ENCODE measurements at places on chromosomes 16 and 17. TPM values are rescaled to one million over a fixed set of nuclear protein-coding genes. Genes with fewer than 3 reads are reported as not detected.

Gene MYLK3
- total RNA-seq, result not detected

Gene PRRT2
- total RNA-seq, result 4.0 TPM

Gene AXIN2
- 2.3 TPM for total RNA-seq

Gene SCPEP1
- 36.0 TPM for total RNA-seq

Gene CA7
- 0.65 TPM for total RNA-seq

Gene KLHDC4
- total RNA-seq, result 19.6 TPM

Gene TEX19
- total RNA-seq, result not detected

Gene KRTAP3-1
- not detected for total RNA-seq

GRCh38 chr16:30406795-30407101, 658 bp upstream of the ZNF771 start:
- DNase-seq, result no peak

- DNase-seq, result no peak
These were observed 74.7 kb upstream of the CA10 start for GRCh38 chr17:52233176-52233575.

DNA sequence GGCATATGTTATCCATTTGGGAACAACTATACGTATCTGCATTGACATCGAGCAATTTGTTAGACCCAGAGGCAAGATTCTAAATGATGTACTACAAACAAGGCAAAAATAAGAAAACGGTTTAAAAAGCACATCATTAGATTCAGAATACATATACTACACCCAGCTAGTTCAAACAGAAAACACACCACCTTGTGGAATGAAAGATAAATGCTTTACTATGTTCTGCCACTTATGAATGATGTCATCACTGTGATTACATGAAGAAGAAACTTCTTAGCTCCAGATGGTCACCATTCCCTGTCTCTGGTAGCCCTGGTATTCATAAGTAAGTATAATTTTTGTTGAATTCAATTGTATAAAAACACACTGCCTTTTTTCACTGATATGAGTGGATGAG, 7.8 kb downstream of the NACA2 start:
- peak; percentile 79 for DNase-seq

DNA sequence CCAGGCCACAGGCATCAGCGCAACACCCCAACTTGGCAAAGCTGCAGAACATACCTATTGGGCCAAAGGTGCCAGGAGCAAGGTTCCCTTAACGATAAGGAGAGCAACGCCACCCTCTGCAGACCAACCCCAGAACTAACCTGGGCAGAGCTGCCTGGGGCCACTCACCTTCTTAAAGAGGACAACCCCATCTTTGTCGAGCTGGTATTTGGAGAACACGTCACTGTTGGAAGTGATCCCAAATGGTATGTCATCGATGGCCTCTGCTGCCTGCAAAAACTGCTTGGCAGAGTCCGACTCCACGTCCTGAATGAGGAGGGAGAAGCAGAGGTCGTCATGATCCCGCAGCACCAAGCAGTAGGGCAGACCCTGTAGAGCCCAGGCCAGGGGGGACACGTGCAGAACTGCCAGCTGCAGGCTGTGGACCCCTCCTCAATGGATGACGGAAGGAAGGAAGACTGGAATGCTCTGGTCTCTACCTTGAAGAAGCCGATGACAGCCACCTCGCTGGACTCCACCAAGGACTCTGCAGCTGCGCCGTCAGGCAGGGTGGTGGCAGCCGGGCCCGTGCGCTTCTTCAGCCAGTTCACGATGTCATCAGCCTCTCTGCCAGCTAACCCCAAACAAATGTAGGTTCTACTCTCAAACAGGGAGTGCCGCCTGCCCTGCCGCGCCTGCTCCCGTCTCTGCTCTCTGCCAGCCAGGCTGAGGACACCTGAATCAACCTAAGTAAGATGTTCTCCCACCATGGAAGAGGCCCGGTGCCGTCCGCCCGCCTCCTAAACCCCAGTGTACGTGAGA, 5.2 kb downstream of the P4HB start:
- DNase-seq, result peak; percentile 71

DNA sequence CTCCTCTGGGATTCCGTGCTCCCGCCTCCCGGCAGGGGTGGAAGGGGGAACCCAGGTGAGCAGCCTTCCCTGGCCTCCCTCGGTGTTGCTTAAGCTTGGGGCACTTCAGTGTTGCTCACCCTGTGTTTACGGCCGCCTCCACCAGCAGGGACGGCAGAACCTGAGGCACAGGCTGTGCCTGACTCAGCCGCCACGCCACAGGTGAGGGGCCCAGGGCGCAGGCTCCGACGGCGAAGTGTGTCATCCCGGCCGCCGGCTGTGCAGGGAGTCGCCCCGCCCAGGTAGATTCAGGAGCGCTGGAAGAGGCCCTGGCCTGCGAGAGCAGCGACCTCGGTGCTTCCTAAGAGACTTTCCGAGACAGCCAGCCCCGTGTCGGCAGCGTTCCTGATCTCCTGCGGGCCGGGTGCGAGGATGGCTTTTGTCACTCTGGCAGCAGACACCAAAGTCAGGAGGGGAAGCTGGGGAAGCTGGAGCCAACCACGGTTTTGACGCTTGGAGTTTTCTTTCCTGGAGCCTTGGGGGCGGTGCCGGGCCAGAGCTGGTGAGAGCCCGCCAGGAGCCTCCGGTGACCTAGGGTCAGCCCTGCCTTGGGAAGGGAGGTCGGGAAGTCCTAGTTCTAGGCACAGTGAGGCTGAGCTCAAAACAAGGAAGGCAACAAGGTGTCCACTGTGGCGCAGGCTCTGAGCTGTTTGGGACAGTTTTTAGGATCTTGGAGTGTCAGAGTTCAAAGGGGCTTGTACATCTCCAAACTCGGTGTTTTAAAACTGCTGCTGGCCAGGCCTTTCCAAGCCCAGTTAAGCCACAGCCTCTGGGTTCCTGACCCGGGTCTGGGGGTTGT, 2.1 kb downstream of the GSE1 start:
- DNase-seq, result no peak

DNA sequence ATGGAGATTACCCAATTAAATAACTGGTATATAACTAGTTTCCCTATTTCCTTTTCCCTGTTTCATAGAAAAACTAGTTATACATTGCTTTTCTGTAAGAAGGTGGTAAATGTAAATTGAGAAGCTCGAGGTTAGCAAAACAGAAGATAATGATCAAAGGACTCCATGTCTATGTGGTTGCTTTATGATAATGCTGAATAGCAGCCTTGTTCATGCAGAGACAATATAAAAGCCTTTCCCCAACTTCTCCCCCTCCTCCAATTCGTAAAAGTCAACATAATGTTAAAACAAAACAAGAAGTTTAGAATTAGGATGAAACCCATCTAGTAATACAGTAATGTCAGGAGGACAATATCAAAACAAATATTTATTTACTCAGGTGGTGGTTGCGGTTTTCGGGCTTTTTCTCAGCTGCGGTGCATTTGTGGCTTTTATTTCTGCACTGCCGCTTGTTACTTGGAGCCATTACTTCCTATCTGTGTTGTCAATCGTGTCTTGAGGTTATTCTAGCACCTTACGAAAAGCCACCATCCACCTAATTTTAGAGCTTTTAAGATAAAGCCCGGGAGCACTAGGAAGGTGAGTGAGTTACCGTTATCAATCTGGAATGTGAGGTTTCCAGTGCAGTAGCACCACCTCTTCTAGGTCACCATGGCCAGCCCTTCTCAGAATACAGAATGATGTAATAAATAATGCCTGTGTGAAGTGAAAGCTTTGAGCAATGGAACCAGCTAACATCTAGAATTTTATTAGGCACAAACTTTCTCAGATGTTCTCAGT, 297.5 kb downstream of the CDH13 start:
- DNase-seq, result no peak

DNA sequence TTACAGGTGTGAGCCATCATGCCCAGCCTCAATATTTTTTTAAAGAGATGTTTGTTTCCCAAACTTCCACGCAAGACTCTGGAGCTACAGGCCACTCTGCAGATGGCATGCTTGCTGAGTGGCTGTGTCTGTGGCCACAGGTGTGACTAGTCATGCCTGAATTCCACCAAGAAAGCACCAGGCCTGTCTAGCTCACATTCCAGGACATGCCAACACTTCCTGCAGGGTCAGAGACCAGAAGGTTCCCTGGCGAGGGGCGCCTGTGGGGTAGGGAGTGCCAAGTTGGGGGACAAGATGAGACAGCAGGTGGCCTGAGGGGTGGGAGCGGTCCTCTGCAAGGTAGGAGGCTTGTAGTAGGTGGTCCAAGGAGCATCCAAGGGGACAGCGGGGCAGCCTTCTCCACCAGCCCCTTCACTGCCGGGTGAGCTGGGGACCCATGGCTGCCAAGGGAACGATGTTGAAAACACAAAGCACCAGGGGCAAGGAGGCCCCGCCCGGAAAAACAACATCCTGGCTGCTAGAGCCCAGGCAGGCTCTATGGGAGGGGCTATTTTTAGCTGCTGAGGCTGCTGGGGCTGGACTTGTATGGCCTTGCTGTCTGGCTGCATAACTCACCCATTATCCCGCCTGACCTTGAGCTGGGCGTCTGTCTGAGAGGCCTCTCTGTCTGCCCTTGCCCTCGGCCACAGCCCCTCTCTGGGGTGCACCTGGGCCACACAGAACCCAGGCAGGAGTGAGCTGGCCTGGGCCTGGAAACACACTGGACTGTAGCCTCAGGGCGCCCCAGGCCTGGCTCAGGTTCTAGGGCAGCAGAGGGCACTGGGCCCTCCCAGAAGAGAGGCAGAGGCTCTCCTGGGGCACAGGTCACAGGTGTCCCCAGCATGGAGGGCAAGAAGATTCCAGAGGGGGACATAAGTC, 5.7 kb downstream of the TRIM47 start:
- peak; percentile 93 for DNase-seq

GRCh38 chr17:80220054-80220735, at the start of the genes SGSH and SLC26A11:
SGSH (minus strand) TSS chr17:80220333; CDS start chr17:80220313, 20 bp downstream.
SLC26A11 (plus strand) TSS chr17:80220427; CDS start chr17:80221561, 1,134 bp downstream.
- DNase-seq, result peak; percentile 90

GRCh38 chr17:16046966-16047365, 47.3 kb downstream of the TTC19 start:
- no peak for DNase-seq

- no peak for DNase-seq
These were observed 195.9 kb upstream of the CHMP6 start for GRCh38 chr17:80795754-80796153.

DNA sequence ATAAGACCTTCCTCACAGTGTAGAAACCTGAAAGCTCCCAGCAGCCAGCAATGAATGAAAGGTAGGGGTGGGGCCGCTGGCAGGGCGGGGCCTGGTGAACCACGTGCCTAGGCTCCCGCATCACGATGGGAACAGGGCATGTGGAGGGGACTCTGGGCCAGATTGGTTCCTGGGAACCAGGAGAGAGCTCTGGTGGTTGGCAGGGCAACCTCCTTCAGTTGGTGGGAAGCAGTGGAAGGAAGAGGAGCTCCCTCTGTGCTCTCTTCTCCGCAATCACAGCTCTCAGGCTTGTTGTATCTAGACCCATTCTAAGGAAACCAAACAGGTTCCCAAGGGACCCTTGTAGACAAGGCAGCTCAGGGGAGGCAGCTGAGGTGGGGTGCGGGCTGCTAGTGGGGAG, 10.5 kb downstream of the GGA2 start:
- no peak for DNase-seq

DNA sequence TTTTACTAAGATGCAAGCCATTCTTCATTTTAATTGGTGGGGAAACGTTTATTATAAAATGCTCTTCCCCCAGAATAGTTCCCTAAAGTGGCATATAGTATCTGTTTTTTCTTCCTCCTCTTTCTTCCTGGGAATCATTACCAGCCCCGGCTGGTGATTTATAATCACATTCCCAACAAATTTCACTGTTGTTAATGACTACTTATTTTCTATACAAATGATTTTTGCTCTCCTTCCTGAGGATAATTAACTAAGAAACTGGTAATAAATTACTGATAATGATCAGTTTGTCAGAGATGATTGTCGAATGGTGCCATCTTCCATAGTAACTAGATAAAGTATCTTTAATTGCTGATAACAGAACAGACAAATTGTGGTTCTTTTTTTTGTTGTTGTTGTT, 785.5 kb upstream of the RBFOX1 start:
- no peak for DNase-seq

DNA sequence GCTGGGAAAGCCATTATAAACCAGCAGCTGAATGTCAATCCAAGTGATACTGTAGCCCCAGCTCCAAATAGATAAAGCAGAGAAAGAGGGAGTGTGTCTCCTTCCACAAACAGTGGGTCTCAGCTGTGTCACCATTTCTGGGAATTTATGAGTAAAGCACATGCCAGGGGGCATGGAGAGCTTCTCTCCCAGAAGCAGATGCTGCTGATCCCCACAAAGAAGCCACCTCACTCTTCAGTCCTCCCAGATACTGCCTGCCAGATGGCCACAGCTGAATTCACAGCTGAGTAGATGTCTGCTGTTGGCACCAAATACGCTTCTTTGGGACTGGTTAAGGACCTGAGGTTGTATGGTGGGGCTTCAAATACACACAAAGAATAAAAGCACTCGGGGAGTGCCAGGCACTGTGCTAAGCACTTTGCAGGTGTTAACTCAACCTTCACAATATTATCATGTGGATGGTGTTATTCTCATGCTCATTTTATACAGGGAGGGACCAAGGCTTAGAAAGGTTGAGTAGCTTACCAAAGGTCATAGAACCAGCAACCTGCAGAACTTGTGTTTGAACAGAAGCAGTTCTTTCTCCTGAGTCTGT, 298.3 kb downstream of the CDH11 start:
- DNase-seq, result no peak

DNA sequence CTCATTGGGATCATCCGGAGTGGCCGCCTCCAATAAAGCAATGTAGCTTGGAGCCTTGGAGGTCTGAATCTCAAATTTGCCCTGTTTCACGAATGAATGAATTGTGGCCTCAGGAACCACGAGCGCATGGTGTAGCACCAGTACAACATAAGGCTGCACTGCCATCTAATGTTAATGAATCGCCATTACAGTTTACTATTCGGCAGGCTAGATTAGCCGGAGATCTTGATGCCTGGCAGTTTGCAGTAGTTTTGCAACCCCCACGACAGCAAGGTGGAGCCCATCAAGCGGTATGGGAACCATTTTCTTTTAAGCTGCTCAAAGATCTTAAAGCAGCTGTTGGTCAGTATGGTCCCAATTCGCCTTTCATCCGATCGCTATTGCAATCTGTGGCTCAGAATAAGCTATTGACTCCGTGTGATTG, 18.8 kb downstream of the ALOX15B start:
- peak; percentile 88 for DNase-seq

- DNase-seq, result no peak
These were observed 21.0 kb downstream of the CNOT1 start for GRCh38 chr16:58608601-58609136.

DNA sequence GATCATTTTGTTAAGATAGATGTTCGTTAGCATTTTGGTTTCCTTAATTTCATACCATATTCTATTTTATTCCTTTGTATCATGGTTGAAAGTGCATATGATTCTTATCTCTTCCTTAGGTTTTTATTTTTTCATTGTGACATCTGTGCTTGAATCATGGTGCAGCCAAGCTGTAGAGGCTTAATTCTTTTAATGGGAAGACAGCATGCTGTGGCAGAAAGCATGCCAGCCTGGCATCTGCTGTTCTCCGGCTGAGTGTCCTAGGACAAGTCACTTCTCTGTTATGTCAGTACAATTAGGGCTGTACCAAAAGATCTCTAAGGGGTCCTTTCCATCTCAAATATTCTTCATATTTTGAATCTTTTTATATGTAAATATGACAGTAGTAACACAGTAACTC, 68.5 kb upstream of the PMFBP1 start:
- DNase-seq, result no peak

- DNase-seq, result no peak
These were observed 4.3 kb upstream of the FOXC2 start for GRCh38 chr16:86562356-86562755.

- DNase-seq, result no peak
These were observed 46.4 kb upstream of the ENPP7 start for GRCh38 chr17:79684132-79684985.

Measured in GM23248 (cell line).